ENCODE measurements at places on chromosomes 2 and 18. TPM values are rescaled to one million over a fixed set of nuclear protein-coding genes. Genes with fewer than 3 reads are reported as not detected.

DNA sequence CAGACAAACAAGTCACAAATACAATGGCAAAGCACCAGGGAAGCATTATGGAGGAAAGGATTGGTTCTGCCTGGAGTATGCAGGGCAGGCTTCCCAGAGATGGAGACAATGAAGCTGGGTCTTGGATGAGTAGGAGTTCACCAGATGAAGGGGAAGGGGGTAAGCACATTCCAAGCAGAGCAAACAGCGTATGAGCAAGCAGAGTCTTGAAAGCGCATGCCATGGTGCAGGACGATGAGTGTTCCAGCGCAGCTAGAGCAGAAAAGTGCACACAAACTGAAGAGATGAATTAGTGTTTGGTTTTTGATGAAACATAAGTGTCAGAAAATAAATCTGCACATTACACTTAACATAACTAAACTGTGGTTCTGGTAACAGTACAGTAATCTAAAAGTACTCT, 21.6 kb downstream of the MBD2 start:
- H3K4me1 ChIP-seq, result peaks cover 12% of the 10 kb centered on the region
- no peaks in the 10 kb centered on the region for H3K27me3 ChIP-seq
- no peak for DNase-seq
- no peak overlapping the region for H3K4me3 ChIP-seq
- H3K27ac ChIP-seq, result no peak overlapping the region

DNA sequence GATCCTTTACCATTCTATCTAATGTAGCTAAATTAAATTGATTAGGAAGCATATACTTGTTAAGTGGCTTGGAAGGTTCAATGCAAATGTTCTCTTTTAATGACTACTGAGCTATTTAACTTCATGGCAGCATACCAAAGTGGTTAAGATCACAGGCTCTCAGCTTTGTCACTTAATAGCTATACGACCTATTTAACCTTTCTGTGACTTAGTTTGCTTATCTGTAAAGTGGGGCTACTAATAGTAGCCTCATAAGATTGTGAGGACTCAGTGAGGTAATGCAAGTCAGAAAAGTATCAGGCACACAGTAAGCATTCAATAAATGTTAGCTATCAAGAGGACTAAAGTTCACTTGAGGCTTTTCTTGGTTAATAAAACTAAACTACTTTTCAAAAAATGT, 4.3 kb downstream of the CKAP2L start:
- no peak for DNase-seq
- H3K27me3 ChIP-seq, result no peaks in the 10 kb centered on the region
- H3K4me1 ChIP-seq, result peaks cover 18% of the 10 kb centered on the region
- H3K36me3 ChIP-seq, result peaks cover 50% of the 10 kb centered on the region

DNA sequence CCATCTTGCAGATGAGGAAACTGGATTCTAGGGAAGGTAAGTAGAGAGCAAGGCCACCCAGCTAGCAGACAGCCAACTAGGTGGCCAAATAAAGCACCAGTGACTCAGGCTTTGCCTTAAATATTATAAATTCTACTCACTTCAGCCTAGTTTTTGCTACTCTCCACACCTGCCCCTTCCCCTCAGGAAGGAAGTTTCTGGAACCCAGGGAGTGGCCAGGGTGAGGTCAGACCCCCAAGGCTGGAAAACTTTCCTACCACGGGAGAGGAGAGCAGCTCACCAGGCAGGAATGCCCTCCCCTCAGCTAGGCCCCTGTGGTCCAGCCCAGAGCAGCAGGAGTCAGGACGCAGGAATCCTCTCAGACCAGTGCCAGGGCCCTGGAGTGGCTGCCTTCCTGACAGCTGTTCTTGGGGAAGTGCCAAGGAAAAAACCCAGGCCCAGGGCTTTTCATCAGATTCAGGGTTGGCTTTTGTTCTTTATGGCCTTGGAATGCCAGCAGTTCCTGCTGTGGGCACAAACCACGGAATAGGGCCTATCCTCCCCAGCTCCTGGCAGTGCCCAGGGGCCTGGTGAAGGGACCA, 5.1 kb upstream of the PAX8 start:
- no peak overlapping the region for H3K27ac ChIP-seq
- peaks cover 84% of the 10 kb centered on the region for H3K27me3 ChIP-seq
- peak; percentile 22 for DNase-seq
- no peaks in the 10 kb centered on the region for H3K36me3 ChIP-seq
- peaks cover 18% of the 10 kb centered on the region for H3K4me1 ChIP-seq
- H3K4me3 ChIP-seq, result no peak overlapping the region

DNA sequence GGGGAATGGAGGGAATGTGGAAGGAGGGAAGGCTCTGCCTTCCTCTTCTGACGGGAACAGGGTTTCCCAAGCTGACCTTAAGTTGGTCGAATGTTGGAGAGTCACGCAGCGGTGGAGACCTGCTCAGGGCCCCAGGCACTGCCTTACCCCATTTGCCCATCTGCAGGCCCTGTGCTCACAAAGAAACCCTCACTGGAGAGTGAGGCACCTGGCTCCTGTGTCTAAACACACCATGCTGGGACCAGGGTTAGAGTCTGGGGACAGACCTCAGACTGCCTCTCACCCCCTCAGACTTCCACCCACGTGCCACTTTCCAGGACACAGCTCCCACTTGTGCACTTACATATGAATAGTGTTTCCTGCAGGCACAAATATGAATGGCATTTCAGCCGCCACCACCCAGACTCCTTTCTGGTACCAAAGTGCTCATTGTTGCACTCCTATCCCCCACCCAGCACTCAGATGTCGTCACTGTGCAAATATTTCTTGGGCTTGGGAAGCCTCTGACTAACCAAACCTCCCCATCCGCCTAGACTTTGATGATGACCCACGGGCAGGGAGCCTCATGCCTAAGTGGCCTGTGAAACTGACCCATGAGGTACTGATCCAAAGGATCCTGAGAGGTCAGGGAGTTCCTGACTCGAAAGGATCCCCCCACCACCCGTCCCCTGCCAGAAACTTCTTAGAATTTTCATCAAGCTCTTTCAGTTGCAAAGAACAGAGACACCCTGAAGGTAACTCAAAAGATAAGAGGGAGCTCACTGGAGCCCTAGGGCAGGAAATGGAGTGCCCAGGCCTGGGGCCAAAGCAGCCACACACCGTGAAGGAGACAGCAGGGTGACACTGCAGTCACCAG, 78.3 kb downstream of the STPG4 start:
- no peaks in the 10 kb centered on the region for H3K36me3 ChIP-seq
- peaks cover 48% of the 10 kb centered on the region for H3K4me1 ChIP-seq
- DNase-seq, result no peak
- no peak overlapping the region for H3K4me3 ChIP-seq

DNA sequence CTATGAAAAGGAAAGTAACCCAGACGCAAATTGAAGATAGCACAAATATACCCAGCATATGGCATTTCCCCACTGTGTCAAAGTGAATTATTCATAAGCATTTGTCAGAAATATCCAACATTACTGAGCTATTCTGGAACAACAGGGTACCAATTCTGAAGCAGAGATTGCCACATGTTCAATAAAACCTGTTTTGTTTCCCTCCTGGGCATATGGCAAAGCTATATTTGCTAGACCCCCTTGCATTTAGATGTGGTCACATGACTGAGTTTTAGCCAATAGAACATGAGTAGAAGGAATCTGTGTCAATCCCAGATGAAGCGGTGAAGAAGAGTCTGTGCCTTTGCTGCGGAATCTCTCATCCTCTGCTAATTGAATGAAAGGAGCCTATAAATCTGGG, 296.4 kb upstream of the DLGAP1 start:
- H3K4me1 ChIP-seq, result no peaks in the 10 kb centered on the region
- no peaks in the 10 kb centered on the region for H3K27me3 ChIP-seq

DNA sequence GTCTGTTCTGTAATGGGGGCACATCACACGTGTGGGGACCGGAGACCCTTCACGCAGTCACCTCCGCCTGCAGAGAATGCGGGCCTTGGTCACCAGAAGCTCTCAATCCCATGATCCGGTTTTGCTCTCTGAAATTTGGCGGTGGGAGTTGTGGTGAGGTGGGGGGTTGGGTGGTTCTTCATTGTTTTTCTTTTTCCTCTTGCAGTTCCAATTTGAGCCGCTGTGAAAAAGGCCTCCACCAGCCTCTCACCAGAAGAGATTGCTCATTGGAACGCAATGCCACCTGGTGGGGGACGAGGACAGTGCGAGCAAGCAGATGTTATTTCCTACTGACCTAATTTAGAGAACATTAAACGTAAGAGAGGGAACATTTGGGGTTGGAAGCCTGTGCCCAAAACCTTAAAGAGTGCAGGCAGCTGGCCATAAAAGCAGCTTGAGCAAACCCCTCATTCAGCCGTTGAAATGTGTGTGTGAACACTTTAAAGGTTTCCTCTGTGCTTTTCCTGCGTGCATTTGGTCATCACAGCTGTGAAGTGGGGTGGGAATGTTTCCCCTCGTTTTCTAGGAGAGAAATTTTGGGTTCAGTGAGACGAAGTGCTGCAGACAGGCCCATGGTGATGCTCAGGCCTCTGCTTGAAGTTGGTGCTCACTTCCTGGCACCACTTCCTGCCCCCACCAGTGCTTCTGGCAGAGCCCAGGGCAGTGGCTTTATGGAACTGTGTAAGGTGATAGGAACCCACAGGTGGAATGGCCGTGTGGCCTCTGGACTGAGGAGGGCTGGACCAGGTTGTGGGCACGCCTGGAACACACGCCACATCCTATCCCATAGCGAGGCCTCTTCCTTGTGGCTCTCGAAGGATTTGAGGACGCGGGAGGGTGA, 61.7 kb downstream of the ZCCHC2 start:
- H3K27me3 ChIP-seq, result no peaks in the 10 kb centered on the region
- H3K4me1 ChIP-seq, result peaks cover 29% of the 10 kb centered on the region
- H3K4me3 ChIP-seq, result peak overlapping the region; percentile 54

DNA sequence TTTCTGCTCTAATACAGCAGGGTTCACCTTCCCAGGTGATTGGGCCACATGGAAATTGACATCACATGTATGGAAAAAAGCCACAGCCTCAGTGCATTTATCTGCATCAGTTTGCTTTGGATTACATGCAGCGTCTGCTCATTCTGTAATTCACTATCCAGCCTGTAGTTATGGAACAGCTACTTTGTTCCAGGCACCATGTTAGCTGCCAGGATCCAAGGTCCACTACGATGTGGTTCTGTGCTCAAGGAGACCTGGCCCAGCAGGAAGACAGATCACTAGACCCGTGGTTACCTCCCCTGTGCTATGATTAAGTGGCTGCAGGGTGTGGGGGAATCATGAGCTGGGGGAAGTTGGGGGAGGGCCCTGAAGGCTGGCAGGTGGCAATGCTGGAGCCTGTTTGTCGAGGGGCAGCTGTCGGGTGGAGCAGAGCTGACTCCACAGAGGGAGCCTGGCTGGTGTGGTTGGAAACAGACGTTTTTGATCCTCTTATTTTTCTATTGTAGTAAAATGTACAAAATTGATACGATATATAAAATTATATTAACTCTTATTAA, 58.6 kb downstream of the TSHZ1 start:
- H3K36me3 ChIP-seq, result no peaks in the 10 kb centered on the region
- no peak overlapping the region for H3K27ac ChIP-seq
- peaks cover 27% of the 10 kb centered on the region for H3K4me1 ChIP-seq
- no peak overlapping the region for H3K4me3 ChIP-seq
- DNase-seq, result no peak
- H3K27me3 ChIP-seq, result no peaks in the 10 kb centered on the region

GRCh38 chr2:167471332-167471731, 583.1 kb downstream of the XIRP2 start:
- no peak for DNase-seq

DNA sequence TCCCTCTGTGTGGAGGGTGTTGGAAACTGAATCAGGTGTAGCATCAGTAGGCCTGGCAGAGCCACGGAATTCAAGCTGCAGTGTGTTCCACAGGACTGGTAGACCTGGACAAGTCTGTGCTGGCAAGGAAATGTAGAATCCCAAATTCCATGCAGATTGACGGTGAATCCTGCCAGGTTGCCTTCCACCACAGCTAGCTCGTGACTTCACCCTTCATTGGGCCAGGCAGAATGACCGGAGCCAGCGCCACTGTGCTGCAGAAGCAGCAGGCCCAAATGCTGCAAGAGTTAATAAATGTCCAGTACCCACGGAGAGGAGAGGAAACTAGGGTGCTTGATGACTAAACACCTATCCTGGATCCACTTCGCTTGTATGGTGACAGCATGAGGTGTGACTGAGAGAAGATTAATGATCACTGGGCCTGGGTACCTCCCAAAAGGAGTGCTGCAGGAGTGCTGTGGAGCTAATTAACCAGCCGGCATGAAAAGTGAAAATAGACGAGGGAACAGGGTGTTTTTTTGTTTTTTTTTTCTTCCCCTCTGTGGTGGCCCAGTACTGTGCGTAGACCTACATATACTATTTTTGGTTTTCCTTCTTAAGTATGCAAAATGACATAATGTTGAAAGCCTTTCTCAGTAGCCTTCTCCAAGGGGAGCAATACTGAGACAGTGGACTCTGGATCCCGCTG, 122.2 kb downstream of the TANC1 start:
- H3K4me3 ChIP-seq, result no peak overlapping the region
- H3K27me3 ChIP-seq, result no peaks in the 10 kb centered on the region
- no peak for DNase-seq
- peaks cover under 1% of the 10 kb centered on the region for H3K36me3 ChIP-seq

DNA sequence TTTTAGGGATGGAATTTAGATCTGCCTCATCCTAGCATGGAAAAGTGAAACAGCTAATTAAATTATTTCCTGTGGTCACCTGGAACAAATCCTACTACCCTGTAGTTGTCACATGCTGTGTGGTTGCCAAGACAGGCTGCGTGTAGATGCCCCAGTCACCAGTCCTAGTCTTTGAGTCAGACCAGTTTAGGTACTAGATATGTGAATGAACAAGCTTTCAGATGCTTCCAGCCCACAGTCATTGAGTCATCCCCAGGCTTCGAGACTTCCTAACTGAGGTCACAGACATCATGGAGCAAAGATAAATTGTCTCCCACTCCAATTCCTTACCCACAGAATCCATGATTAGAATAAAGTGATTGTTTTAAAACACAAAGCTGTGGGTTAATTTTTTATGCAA, 35.8 kb upstream of the GRB14 start:
- peaks cover 8% of the 10 kb centered on the region for H3K36me3 ChIP-seq
- no peak for DNase-seq
- peaks cover 11% of the 10 kb centered on the region for H3K27me3 ChIP-seq
- H3K4me1 ChIP-seq, result peaks cover 15% of the 10 kb centered on the region

GRCh38 chr18:38067821-38068220, 502.2 kb upstream of the CELF4 start:
- no peak overlapping the region for H3K4me3 ChIP-seq
- no peak overlapping the region for H3K27ac ChIP-seq
- H3K36me3 ChIP-seq, result no peaks in the 10 kb centered on the region
- H3K4me1 ChIP-seq, result no peaks in the 10 kb centered on the region

- H3K27me3 ChIP-seq, result peaks cover 100% of the 10 kb centered on the region
- peak; percentile 47 for DNase-seq
- peaks cover 38% of the 10 kb centered on the region for H3K4me1 ChIP-seq
- no peaks in the 10 kb centered on the region for H3K36me3 ChIP-seq
- no peak overlapping the region for H3K27ac ChIP-seq
Observed at GRCh38 chr2:113277474-113278072, 1.1 kb downstream of the PAX8 start.

NPAS2 gene
- 2.6 TPM for total RNA-seq

SERPINB13 gene
- total RNA-seq, result not detected

SLC30A3 gene
- 8.0 TPM for total RNA-seq

PROC gene
- total RNA-seq, result 0.59 TPM

TRPM8 gene
- not detected for total RNA-seq

Measured in WTC11 (cell line).